ENCODE measurements at places on chromosomes 11 and 22. TPM values are rescaled to one million over a fixed set of nuclear protein-coding genes. Genes with fewer than 3 reads are reported as not detected.
A peak's percentile ranks its signal among the peaks of the same experiment; 100 is the strongest.

DNA sequence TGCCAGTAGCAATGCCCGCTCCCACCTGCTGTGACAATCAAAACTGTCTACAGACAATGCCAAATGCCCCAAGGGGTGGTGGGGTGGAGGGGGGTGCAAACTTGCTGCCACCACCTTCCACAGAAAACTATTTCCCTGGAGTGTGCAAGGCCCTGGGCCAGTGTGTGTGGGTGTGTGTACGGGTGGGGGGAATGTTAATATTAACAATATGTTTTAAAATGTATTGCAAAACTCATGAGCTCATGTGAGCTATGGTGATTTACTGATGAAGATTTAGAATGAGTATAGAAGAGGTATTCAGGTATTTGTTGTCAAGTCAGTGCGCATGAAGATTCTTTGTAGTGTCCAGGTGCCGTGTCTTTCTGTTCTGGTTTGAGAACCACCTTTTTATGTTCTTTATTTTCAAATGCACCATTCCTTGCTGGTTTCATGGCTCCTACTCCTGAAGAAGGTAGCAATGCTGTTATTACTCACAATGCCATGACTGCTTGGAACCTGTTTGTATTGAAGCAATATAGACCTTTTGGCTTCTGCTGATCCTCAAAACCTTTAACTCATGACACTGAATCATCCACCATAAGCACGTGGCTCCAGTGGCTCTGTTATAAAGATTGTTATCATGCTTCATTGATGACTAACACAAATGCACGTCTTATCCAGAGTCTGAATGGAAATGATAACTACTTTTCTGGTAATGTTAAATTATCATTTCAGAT is 29.9 kb upstream of the AQP11 start:
- peak; percentile 89 for ATAC-seq

RGL4 gene
- total RNA-seq, result 1.0 TPM

INSC gene
- 0.41 TPM for total RNA-seq

- no peak for ATAC-seq
Measured at GRCh38 chr11:12669930-12670329, 4.3 kb upstream of the TEAD1 start.

SERHL2 gene
- total RNA-seq, result 2.9 TPM

DNA sequence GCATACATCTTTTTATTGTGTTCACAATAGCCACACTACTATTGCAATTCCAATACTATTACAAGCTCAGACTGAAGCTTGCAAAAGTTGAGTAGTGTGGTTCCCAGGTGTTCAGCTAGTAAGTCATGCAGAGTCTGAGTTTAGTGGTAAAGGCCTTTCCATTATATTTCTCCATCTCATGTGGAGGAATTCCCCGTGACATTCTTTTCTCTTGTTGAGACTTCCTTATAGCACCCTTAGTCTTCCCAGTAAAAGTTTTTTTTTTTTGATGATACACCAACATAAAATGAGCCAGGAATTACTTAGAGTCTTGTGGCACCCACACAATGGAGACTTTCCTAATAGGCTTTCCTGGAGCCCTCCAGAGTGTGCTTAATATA is 110.8 kb downstream of the UVRAG start:
- no peak for ATAC-seq

All from motor neuron (in vitro differentiated cells).